NCI-H1048 (cell line): ENCODE measurements at places on chromosomes 16 and 17.

DNA sequence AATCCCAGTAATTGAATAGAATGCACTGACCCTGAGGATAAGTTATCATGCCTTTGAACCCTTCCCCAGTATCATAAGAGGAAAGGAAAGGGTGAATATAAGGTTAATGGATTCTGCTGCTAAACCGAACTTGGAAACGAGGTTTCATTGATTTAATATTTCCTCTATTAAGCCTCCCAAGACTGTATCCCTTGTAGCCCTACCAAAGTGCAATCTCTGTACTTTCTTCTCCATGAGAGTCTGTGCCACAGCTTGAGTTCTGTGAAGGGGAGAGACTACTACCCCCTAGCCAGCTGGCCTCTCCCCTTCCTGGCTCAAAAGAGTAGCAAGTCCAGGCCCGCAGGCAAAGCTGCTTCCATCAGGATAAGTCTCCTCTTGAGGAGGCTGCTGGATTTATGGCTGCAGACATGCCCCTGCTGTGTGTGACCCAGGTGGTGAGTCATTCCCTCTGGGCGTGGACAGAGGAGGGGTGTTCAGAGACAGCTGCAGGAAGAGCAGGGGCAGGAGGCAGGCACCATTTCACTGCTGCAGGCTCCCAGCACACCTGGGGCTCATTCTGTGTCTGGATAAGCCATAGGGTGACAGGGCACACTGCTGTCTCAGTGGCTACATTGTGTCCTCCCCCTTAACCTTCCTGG, 58.4 kb downstream of the TOM1L2 start:
- no peak for DNase-seq

- no peak for DNase-seq
These were observed 68.2 kb downstream of the DYNLRB2 start for GRCh38 chr16:80608946-80609345.

GRCh38 chr17:41959336-41960095, 7.1 kb upstream of the CNP start:
- no peak for DNase-seq

GRCh38 chr16:87086156-87086555, 231.0 kb downstream of the C16orf95 start:
- DNase-seq, result no peak

DNA sequence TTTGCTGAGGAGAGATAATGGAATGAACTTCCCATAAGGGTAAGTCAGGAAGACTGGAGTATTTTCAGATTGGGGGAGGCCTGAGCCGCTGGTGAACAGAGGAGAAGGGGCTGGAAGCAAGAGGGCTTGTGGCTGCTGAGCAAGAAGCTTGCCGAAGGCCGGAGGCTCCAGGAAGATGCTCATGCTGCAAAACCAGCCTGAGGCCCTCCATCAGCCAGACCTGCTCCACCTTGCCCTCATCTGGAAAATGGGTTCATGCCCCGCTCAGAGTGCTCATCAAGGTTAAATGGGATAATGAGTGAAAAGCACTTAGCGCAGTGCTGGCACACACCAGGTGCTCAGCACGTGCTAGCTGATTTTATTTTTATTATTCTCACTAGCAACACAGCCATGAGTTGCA, 5.5 kb upstream of the ASGR1 start:
- DNase-seq, result no peak

- DNase-seq, result no peak
These were observed 2.5 kb upstream of the CDYL2 start for GRCh38 chr16:80806927-80807340.

DNA sequence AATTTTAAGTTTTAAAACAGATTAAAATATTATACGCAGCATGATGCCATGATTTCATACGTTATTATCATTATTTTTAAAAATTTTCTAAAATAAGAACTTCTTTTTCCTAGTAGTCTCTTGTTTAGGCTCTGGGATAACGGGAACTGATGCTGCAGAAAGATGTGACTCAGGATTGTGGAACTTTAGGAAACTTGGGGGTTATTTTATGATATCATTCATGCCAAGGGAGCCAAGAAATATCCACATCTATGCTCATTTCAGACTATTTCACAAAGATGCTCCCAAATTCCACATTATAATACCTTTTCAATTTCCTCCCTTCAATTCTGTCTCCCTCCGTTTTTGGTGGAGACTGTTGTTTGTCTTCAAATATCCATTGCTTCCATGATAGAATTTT, 236.4 kb downstream of the HS3ST3A1 start:
- DNase-seq, result no peak

DNA sequence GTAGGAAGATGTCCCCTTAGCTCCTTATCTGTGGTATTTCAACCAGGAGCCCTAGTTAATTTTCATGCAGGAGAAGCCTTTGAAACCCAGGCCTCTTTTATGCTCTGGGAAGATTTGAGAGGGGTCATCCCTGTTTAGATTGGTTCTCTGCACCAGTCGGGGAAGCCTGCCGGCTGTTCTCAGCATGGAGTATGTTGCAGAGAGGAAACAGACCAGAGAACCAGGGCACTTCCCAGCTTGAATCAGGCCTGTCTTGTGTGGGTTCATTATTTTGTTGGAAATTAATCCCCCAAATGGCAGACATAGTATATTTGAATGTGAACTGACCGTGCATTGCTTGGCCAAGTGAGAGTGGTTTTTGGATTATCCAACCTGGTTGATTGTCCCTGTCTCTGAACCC, 1082.1 kb upstream of the RBFOX1 start:
- no peak for DNase-seq

DNA sequence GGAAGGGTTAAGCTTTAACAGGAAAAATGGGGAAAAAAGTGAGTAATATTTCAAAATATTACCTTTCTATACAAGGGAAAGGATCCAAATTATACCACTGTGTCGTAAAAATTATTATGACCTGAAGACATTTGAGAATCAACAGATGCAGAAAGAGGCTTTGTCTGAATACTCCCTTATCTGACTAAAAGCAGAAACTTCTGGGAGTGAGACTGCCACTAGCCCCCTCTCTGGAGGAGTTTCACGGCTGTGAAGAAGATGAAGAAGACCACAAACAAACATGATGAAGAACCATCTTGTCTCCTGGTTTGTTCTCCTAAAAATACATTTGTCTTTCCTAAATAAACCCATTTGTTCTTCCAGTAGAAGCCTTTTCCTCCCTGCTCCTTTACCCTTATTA, 29.4 kb downstream of the CNTROB start:
- DNase-seq, result no peak
